ENCODE measurements at places on chromosomes 7 and 10.

- no peak for DNase-seq
Measured at GRCh38 chr10:22475651-22476600, 130.6 kb downstream of the SPAG6 start.

- DNase-seq: no peak
Measured at GRCh38 chr10:131821378-131822012, 79.3 kb upstream of the PPP2R2D start.

- DNase-seq: no peak
Measured at GRCh38 chr7:64863969-64864368, 39.1 kb upstream of the ZNF273 start.

- no peak for DNase-seq
Measured at GRCh38 chr7:140920745-140921144, 4.0 kb downstream of the BRAF start.

DNA sequence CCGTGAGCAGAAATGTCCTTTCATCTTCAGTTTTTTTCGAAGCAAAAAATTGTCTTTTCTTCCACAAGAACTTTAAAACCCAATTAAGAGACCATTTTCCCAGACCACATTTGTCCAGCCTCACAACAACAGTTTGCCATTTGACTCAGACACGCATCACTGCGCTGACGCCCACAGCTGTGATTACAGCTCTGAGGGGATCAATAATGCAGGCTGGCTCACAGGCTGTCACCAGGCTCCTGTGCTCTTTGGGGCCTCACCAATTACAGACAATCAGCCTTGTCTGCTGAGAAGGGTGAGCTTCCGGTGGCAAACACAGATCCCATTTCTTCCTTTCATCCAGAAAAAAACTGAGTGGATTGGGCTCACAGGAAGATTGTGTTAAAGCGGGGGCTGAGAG is 33.3 kb downstream of the DDC start:
- no peak for DNase-seq

DNA sequence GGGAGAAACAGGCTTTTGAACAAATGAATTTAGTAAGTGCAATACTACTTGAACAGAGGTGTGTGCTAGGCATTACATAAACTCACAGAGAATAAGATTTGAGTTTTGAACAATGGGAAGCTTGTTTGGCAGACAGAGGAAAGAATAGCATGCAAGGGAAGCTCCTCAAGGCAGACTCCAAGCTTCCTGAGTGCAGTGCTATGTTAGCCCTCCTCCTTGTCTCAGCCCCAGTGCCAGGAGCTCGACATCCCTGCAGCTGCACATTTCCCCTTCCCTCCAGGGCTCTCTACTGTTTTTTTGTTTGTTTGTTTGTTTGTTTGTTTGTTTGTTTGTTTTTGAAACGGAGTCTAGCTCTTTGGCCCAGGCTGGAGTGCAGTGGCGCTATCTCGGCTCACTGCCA is 237.5 kb downstream of the IPMK start:
- no peak for DNase-seq

- no peak for DNase-seq
Measured at GRCh38 chr10:61812920-61813319, 88.6 kb upstream of the ARID5B start.

- DNase-seq: no peak
Measured at GRCh38 chr7:54260941-54261371, 281.2 kb upstream of the VSTM2A start.

- DNase-seq: no peak
Measured at GRCh38 chr10:80441831-80442230, 12.3 kb upstream of the TSPAN14 start.

GRCh38 chr10:76456197-76456596 is 1024.8 kb downstream of the LRMDA start:
- no peak for DNase-seq

DNA sequence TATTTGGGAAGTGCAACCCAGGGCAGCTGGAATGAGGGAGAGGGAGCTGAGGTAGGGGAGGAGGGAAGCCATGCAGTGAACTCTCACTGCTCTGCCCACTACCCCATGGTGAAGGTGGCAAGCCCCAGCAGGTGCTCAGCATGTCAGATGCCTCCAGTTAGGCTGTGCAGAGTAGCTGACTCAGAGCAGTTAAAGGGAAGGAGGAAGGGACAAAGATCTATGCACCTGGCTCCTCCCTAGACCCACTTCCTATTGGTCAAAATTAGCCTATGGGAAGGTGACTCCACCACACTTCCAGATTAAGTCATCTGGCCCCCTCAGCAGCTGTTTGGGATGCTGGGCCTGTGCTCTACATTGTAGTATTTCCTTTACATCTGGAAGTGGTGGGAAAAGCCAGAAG is 125.7 kb upstream of the MTPN start:
- no peak for DNase-seq

DNA sequence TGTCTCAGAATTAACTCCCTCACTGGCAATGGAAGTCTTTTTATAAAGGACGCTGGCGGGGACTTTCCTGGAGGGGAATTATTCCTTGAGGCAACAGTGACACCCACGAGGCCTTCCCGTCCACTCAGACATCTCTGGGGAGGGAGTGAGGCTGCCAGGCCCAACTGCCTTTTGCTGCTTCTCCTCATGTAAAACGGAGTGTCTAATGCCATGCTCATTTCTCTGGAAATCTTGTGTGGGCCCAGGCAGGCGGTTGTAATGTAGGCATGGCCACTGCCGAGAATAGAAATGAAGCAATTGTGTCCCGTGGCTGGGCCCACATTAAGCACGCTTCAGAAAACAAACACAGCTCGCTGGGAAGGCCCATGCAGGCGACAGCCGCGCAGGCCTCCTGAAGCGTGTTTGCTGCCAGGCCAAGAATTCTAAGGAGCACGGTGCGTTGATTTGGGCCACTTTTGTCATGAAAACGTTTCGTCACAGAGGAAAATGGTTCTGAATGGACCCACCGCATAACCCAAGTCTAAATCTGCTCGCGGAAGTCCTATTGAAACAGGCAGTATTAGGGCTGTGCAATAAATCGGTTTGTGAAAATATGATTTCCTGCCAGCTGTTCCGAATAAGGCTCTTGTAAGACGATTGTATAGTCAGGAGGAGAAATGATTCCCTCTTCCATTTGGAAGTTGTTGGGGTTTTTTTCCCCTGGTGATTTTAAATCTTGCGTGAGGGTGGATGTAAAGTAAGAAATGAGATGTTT is 104.2 kb upstream of the CHST15 start:
- no peak for DNase-seq

DNA sequence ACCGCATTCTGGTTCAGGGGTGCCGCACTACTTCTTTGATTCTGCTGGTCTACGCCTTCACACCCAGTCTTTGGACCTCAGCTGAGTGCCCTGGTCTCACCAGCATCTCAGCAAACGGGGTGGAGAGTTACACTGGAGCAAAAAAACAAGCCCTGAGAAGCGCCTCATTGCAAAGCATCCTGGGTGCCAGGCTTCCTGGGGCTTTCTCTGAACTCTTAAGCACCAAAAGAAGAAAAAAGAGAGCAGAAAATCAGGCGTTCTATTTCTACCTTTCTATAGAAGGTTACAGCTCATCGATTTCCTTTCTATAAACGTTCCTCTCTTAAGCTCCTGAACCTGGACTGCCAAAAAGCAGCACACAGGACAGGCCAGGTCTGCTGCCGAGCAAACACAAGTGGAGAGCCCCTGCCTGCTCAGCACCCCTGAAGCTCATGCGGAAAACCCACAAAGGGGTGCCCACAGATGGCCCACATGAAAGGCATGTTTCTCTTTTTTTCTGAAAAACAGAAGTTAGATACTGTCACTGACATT is 217.9 kb downstream of the SFMBT2 start:
- no peak for DNase-seq

GRCh38 chr10:53744746-53745145 is 972.2 kb upstream of the MBL2 start:
- no peak for DNase-seq

DNA sequence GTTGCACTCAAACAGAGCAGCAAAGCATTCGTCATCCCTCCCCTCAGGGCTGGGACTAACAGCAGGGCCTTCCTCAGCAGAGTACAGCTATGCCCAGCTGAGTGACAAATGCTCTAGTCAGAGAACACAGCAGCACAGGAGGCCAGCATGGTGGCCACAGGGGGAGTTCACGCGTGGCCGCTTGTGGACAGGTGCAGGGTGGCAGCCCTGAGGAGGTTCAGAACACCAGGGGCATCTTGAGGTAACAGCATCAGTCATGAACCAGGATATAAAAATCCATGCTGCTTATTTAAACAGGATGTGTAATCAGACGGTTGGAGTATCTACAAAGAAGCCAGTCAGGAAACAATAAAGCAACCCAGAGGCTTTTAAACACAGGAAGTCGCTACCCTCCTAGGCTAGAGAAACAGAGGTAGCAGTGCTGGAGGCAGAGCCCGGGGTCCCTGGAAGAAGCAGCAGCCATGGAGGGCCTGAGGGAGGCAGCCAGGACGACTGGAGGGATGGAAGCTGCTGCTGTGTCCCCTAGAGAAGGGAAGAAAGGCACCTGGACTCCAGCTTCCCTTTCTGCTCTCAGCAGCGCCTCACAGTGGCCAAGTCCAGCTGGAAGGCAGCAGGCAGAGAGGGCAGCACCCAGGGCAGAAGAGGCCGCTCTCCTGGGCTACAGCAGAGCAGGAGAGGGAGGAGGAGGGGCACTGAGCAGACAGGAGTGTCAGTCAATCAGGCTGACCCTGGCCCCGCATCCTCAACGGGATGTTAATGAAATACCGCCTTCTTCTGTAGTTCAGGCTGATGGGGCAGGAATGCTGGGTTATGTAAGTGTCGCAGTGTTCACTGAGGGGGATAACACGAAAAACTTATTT is 70.8 kb upstream of the UCN3 start:
- DNase-seq: peak; percentile 49

GRCh38 chr10:44988957-44989585 is 10.5 kb upstream of the DEPP1 start:
- DNase-seq: no peak

DNA sequence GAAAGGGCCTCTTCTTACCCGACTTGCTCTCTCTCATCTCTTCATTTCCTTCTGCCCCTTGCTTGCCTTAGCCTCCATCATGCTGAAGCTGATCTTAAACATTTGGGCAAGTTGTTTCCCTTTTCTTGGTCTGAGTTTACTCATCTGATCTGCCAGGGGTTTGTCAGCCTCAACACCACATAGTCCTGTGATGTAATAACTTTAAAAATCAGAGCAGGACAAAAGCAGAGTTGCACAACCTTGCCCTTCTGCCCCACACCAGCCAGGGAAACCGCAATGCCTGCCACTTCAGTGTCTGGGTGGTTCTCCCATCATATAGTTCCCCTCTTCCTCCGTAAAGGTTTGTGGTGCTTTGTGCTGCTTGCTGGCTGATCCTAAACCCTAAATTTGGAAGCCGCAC is 9.9 kb upstream of the LIPM start:
- no peak for DNase-seq

DNA sequence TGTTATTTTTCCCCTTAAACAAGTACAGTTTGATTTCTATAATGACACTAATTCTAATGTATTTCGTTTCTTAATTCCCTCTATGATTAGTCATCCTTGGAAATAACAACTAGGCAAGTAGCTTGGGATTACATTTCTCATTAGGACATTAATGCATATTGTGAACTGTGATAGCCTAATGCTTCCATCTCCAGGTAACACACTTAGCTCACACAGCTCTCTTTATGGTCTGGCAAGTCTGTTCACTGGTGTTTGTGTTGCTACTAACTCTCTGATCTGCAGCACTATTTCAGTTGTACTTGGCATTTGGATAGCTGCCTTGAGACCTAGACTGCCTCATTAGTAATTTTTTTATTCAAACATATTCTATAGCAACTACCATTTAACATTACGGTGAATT is 853.2 kb downstream of the SORCS3 start:
- DNase-seq: no peak

DNA sequence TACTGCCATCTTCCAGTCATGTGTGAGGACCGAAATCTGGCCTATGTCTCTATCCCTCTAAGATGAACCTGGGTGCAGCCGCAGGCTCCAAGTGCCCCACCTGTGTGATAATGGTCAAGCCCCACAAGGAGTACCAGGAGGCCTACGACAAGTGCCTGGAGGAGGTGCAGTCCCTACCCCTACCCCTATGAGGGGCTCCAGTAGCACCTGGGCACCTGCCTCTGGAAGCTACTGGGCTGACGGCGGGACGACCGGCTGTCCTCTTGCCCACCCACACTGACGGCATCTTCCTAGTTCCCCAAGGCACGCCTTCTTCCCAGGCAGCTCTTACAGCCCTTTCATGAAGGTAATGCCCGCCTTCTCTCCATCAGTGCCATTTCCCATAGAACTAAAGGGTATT is 47.4 kb downstream of the HOXA1 start:
- DNase-seq: no peak

- DNase-seq: no peak
Measured at GRCh38 chr7:130476297-130477150, 15.4 kb upstream of the MEST start.

GRCh38 chr10:119770928-119771327 is 45.1 kb downstream of the INPP5F start:
- no peak for DNase-seq

GRCh38 chr7:38368191-38368605 is 94.8 kb upstream of the TARP start:
- DNase-seq: peak; percentile 34

- peak; percentile 34 for DNase-seq
Measured at GRCh38 chr10:91162495-91163268, 57.8 kb upstream of the PCGF5 start.

DNA sequence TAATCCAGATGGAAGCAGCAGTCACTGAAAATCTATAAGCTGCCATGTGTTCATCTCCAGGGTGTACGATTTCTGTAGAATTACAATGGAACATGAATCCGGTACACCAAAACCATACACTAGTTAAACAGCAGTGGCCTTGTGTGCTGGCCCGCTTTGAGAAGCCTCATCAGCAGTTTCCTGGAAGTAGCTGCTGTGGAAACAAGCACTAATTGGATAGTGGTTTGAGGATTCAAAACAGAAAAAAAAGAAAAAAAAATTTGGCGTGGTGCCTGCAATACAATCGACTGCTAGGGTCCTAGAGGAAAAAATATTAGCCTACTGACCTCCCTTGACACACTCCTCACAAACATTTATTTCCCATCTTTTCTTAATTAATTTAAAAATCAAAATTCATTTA is 545.9 kb downstream of the SORCS1 start:
- DNase-seq: no peak

DNA sequence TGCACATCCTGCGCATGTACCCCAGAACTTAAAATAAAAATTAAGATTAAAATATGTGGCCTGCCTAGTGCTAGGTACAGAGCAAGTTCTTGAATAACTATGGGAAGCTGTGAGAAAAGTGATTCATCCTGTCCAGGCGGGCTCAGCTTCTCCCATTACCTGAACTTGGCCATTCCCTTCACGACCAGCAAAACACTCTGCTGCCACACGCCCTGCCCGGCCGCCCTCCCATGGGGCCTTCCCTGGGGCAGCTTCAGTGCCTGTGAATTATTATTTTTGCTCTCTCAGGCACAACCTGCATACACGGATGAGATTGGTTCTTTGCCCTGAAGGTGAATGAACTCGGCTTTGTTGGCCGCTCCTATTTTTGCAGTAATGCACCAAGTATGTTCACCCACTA is 209.2 kb upstream of the SHH start:
- no peak for DNase-seq
